ENCODE measurements at places on chromosomes 11 and 22.

- no peak for DNase-seq
Observed at GRCh38 chr11:59418156-59418555, 8.1 kb downstream of the OR5A2 start.

GRCh38 chr11:60951606-60951903 lies 421 bp downstream of the SLC15A3 start:
- DNase-seq = no peak

DNA sequence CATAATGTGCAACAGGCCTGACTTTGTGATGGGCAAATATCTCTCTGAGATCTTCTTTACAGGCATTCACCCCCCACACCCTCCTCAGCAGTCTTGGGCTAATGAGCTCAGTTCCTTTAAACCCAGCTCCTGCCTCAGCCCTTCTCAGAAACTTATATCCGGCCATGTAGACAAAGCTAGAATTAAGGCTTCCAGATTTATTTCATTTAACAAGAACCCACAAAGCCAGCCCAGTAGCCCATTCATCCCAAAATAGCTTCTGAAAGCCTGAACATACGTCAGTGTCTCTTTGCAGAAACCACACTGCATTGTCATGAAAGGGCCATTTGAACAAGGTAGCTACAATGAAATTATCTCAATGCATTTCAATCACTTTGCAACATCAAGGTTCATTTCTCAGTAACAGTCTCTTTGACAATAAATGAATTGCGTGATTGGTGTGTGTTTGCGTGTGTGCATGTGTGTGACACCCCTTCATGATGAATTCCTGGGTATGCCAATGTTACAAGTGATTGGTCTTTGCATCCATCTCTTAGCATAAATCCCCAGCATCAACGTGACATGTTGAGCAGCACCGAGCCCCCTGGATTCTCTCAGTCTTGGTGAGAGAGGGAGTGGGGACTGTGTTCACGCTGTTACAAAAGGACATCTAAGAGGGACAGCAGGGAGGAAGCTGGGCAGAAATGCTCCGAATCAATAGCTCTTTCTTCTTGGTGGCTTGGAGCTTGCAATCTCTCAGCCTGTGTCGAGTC lies 299.6 kb downstream of the KIRREL3 start:
- DNase-seq = peak; percentile 57

GRCh38 chr11:134038897-134039470 lies 29.9 kb upstream of the JAM3 start:
- DNase-seq = no peak
